ENCODE measurements at places on chromosomes 2 and 18.

DNA sequence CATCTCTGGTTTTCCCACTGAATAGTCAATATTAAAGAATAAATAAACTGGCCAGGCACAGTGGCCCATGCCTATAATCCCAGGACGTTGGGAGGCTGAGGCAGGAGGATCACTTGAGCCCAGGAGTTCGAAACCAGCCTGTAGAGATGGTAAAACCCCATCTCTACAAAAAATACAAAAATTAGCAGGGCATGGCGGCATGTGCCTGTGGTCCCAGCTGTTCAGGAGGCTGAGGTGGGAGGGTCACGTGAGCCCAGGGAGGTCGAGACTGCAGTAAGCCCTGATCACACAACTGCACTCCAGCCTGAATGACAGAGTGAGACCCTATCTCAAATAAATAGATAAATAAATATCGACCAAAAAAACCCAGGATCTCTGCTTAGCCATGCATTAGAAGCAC lies 50.2 kb upstream of the BIN1 start:
- DNase-seq: no peak

GRCh38 chr18:62329691-62330454 lies 4.8 kb downstream of the TNFRSF11A start:
- peak; percentile 42 for DNase-seq

DNA sequence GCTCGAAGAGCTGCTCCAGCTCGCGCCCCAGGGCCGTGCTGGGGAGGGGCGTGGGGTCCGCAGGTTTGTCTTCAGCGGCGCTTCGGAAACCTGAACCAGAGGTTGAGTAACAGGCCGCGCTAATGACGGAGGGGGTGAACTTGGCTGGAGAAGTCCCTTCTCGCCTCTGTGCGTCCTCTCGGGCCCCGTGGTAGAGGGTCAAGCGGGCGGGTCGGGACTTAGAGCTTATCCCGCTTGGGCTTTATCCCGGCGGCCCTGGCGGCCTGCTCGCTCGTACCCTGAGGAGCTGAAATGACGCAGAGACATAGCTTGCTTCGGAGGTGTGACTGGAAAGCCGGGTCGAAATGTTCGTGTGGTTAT lies 479 bp downstream of the RNMT start:
- no peak for DNase-seq

- no peak for DNase-seq
Measured at GRCh38 chr2:3970791-3971651, 267.6 kb downstream of the DCDC2C start.

GRCh38 chr2:108217211-108217610 lies 22.6 kb upstream of the SULT1C3 start:
- no peak for DNase-seq

DNA sequence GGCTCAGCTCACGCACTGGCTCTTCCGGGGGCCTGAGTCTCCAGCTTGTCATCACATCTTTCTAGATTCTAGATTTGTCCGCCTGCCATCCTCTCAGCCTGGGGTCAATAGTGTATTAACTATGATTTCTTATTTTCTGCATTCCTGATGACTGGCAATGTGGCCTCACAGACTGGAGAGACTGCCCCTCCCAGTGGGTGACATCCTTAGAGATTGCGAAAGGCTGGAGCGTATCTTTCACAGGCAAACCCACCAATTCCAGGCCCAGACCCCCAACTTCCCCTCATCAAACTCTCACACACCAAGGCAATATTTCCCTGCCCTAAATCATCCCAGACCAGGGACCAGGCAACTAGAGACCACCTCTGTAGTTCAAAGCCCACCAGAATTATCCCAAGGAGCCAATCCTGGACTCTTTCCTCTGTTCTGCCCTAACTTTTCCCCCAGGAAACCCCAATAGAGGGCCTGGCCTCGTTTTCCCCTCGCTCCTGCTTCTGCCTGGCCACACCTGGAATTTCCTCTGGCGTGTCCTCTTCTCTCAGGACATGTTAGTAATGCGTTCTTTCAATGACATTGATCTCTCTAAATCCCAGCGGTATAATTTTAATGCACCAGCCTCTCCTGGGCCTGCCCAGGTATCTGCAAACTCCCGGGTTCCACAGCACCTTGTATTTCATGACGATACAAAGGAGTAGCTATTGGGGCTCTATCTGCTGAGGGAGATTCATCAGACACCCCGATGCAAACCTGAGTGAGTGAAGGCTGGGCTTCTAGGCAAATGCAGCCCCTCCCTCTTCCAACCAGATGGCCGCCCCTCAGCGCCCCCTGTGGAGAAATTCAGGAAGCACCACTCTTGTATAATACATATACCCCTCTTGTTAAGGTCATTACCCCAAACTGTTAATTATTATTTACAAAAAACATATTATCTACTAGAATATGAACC lies 2.4 kb upstream of the KCNF1 start:
- no peak for DNase-seq

- DNase-seq: no peak
Measured at GRCh38 chr18:32847691-32848090, 74.9 kb upstream of the KLHL14 start.

DNA sequence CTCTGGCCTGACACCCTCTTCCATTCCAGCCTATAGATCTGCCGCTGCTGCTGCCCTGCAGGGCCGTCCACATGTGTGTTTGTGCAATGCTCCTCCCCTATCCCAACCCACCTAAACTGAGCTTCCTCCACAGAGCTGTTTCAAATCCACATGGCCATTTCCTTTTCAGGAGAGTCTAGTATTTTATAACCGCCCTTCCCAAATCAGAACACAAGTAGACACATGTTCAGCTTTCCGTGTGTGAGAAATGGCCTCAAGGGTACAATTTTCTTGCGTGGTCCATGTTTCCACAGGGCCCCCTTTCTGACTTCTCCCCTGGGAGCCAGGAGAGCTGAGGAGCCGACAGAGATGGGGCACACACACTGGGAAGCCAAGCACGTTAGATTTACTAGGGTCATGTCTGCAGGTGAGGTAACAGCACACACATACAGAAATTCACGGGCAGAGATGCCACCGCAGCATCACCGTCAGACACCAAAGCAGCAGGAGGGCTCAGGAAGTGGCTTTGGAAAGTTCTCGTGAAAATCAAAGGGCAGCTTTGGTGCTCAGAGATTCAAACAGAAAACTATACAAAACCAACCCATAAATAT lies 102.9 kb upstream of the TGFA start:
- no peak for DNase-seq

- DNase-seq: no peak
Measured at GRCh38 chr2:62292190-62292589, 96.3 kb downstream of the B3GNT2 start.

GRCh38 chr2:44205169-44205568 lies 36.5 kb downstream of the PPM1B start:
- DNase-seq: no peak

GRCh38 chr2:88234760-88235159 lies 64.6 kb downstream of the THNSL2 start:
- DNase-seq: no peak

- no peak for DNase-seq
Measured at GRCh38 chr2:58515827-58516573, 274.9 kb upstream of the FANCL start.

GRCh38 chr2:28101892-28102291 lies 211.4 kb downstream of the BABAM2 start:
- no peak for DNase-seq

DNA sequence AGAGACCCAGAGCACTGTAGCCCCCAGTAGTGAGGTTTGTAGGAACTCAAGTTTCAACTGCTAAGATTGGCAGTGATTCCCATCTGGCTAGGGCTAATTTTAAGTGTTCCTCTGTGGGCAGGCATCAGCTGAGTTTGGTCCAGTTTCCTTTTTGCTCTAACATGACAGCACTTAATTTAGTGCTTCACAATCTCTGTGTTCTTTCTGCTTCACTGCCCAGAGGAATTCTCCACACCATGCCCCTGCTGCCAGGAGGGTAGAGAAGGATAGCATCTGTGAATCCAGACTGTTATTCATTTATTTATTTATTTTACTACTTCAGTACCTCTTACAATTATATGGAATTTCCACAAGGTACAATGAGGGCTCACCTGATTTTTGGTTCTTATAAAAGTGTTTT lies 549.9 kb upstream of the FSIP2 start:
- DNase-seq: no peak

DNA sequence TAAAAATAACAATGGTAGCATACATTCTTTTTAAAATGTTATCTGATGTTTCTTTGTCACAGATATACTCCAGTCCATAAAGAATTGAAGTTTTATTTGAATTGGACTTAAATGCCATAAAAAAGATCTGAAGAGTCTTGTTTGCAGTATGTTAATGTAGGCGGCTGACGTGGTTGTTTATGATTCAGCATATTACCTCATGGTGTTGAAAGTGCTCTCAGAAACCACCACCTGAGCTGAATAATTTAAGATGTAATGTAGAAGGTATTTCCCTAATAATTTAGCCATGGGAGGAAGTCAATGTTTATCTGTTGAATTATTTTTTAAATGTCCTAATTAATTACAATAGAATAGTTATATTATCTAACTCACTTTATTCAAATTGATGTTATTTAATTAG lies 58.6 kb upstream of the CHN1 start:
- no peak for DNase-seq

DNA sequence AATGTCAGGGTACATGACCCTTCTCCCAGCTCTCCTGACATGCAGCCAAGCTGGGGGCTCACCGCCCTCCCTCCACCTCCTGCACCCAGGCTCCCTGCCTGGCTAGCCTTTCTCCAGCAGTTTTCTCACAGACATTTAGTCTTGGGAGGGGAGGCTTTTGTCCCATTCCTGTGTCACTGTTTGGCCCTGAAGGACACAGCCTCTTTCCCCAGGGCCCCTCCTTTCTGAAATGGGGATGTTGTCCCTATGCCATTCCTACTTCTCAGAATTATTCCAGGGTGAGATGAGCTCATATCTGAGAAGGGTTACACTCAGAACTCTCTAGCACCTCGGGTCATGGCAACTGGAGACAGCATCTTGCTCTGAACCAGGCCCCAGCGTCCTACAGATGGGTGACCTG lies 47.3 kb upstream of the MRPL33 start:
- no peak for DNase-seq

GRCh38 chr2:144170179-144170578 lies 349.7 kb downstream of the ZEB2 start:
- DNase-seq: no peak

DNA sequence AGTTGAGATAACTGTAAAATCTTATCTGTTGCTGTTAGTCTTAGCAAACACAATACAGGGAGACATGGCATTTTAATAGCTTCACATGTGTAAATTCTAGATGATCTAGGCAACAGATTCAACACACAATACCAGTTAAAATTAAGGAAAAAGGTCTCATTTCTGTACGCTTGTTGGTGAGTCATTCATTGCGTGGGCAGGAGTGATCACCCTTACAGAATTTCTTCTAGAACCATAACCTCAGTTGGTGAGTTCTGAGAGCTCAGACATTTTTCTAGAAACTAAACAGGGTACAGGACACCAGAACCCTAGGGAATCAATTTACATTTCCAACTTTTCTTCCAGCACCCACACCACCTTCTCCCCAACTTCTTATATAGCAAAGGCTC lies 81.9 kb downstream of the SLC8A1 start:
- no peak for DNase-seq

DNA sequence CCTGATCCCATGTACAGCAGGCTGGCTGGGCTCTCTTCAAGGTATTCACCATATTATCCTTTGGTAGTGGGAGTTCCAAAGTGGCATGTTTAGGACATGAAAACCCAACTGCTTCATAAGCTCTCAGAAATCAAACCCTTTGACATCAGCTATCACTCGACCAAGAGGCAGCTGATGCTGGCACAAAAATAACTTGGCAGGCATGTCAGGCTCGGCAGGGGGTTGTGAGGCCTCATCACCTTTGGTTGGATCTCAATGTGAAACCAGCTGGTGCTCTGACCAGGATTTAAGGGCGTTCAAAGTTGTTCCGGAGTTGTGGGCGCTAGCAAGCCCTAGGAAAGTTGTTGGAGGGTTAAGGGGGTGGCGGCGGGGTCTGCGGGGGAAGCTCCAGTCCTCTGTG lies 171.9 kb downstream of the FHOD3 start:
- DNase-seq: no peak

GRCh38 chr2:68855550-68855949 lies 15.6 kb downstream of the BMP10 start:
- DNase-seq: no peak

DNA sequence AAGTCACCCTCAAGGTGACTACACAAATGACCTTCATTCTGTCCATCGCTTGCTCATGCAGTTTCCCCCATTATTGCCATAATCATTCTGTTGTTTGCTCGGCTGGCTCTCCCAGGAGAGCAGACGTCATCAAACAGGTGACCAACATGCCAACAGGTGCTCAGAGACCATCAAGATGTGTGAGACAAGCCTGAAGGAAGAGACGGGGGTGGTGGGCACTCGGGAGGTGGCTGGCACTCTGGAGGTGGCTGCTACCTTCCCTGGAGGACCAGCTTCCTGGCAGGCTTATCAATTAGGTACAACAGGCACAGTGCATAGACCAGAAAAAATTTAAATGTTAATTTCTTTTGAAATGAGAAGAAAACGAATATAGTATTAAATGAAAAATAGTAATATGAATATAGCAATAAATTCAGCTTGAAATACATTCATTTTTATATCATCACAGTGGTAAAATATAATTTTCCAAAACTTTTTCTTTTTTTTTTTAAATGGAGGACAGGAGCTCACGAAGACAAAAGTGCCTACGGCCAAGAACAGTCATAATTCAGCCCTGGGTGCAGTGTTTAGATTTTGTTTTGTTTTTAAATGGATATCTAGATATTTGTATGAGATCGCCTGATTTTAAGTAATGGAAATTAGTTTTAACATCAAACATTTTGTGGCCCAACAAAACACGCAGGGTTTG lies 16.9 kb upstream of the HAAO start:
- DNase-seq: no peak

- no peak for DNase-seq
Measured at GRCh38 chr2:186098821-186099220, 360.2 kb downstream of the FSIP2 start.

DNA sequence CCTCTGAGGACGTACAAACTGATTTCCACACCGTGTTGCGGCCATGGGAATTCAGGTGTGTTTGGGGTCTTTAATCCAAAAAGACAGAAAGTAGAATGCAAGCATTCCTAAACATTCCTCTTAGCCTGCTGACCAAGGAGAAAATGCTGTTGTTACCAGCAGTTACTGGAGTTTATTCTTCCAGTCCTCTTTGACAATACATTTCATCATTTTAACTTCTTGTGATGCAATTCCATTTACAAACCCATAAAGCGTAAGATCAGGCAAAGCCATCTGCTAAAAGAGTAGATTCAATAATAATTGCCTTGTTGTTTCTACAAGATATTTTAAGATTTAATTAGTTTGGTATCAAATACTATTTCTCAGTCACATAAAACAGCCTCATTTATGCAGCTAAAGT lies 32.7 kb downstream of the SPIRE1 start:
- no peak for DNase-seq

DNA sequence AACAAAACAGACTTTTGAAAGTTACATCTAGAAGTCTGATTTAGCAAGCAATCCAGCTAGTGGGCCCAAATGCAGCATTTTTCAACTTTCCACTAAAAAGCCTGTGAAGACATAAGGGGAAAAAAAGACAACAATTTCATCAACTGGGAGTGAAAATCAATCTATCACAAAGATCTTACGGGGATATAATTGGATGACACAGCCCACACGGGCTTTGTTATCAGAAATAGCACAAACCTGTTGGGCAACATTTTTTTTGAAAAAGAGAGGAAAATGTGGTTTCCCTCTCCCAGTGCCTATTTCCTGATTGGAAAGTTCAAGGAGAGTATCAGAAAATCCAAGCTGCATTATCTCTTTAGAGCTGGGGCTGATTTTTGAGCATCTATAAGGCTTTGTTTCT lies 132.7 kb downstream of the EVA1A start:
- no peak for DNase-seq

GRCh38 chr18:71075147-71075546 lies 786.3 kb downstream of the SOCS6 start:
- DNase-seq: no peak

GRCh38 chr2:127857265-127857808 lies 618 bp downstream of the POLR2D start:
- DNase-seq: no peak
